ENCODE measurements at places on chromosomes 3 and 15.

GRCh38 chr3:20930034-20930433, 744.0 kb upstream of the SGO1 start:
- no peak for DNase-seq

GRCh38 chr3:172616031-172616461, 92.8 kb upstream of the TNFSF10 start:
- no peak for DNase-seq

GRCh38 chr3:192273001-192273696, 454.2 kb downstream of the FGF12 start:
- DNase-seq = no peak

GRCh38 chr15:59329570-59330350, 42.9 kb downstream of the MYO1E start:
- peak; percentile 99 for DNase-seq

- DNase-seq = no peak
Measured at GRCh38 chr15:38670128-38671005, 105.8 kb upstream of the RASGRP1 start.

GRCh38 chr3:33420966-33421365, 19.2 kb downstream of the UBP1 start:
- no peak for DNase-seq

GRCh38 chr15:83283138-83283812, 1.2 kb downstream of the BNC1 start:
- no peak for DNase-seq

- no peak for DNase-seq
Measured at GRCh38 chr3:55521064-55521737, 34.1 kb upstream of the WNT5A start.

GRCh38 chr3:134620476-134621115, 30.2 kb downstream of the KY start:
- no peak for DNase-seq

All from kidney glomerular epithelial cell (primary cell).